T-helper 17 cell (primary cell): ENCODE measurements at places on chromosomes 1 and 21. TPM values are rescaled to one million over a fixed set of nuclear protein-coding genes. Genes with fewer than 3 reads are reported as not detected.

The TMEM54 gene
- not detected for total RNA-seq

- DNase-seq = peak; percentile 61
Observed at GRCh38 chr1:3530926-3531818, 76.7 kb downstream of the ARHGEF16 start.

DNA sequence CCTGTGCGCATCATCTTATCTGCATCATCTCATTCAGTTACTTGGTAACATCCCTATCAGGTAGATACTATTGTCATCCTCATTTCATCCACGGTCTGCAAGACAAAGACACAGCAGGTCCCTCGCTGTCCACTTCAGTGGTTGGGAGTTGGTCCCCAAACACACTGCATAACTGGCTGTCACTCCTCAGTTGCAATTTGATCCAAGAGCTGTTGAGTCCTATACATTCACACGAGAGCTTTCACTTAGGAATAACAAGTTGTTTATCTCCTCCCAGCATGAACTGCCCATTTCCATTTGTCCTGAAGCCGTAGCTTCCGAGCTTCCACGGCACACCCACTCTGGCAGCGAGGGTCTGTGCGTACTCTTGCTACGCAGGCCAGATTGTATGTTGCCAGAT, 472.0 kb downstream of the CAMTA1 start:
- DNase-seq = no peak

The SPRR4 gene
- total RNA-seq = not detected

- no peak for DNase-seq
Observed at GRCh38 chr1:100344774-100345173, 7.5 kb upstream of the CDC14A start.

The OR2M3 gene
- not detected for total RNA-seq

The FCRL2 gene
- total RNA-seq = 3.9 TPM

DNA sequence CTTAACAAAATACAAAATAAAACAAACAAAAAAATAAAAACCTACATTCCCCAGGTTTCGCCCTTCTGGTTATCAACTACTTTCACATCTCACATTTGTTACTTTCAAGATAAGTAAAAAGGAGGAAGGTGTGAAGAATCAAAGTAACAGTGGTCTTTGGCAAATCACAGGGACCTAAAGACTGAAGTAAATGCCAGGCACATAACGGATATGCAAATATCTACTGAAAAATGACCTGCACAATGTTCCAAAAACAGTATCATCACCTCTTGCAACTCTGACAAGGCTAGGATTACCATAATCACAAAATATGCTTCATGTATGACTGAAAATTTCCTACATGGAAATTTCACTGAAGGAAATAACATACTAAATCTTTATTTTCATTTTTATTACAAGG, 29.3 kb downstream of the COP1 start:
- DNase-seq = no peak

DNA sequence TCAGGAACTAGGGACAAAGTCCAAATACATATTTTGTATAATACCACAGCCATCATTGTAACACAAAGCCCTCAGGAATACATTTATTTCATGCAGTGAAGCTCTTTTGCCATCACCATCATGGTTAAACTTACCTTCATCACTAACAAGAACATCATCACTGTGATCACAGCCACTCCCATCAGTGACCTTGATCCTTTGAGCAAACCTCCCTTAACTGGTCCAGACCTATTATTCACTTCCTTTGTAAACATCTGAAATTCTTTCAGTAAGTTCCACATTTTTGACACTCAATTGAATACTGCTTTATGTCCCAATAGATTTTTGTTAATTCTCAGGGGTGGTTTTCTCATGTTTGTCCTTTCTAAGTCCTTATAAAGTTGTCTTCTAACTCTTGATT, 16.2 kb upstream of the KPRP start:
- no peak for DNase-seq

The ITLN2 gene
- not detected for total RNA-seq

- no peak for DNase-seq
Observed at GRCh38 chr1:200366577-200367253, 43.1 kb downstream of the ZNF281 start.

GRCh38 chr1:160093624-160094290, 4.7 kb downstream of the IGSF8 start:
- DNase-seq = no peak

GRCh38 chr1:84156210-84156621, 12.1 kb downstream of the PRKACB start:
- DNase-seq = no peak

DNA sequence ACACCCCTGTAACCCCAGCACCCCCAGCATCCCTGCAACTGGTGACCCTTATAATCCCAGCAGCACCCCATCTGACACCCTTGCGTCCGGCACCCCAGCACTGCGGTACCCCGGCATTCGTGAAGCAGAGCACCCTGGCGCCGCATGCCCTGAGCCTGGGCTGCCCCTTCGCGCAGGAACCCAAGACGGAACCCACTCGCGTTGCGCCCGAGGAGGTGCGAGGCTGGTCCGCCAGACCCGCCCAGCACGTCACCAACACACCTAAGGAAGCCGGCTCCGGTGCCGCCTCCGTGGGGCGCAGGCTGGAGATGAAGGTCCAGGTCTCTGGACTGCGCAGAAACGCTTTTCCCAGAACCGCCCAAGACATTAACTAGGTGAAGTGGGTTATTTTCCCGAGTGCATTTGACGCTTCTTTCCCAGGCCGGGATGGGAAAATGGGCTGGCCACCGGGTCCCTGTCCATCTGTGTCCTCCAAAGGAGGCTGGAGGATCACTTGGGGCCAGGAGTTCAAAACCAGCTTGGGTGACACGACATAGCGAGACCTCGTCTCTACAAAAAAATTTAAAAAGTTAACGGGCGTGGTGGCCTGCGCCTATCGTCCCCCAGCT, 15.9 kb upstream of the RNF187 start:
- DNase-seq = no peak

DNA sequence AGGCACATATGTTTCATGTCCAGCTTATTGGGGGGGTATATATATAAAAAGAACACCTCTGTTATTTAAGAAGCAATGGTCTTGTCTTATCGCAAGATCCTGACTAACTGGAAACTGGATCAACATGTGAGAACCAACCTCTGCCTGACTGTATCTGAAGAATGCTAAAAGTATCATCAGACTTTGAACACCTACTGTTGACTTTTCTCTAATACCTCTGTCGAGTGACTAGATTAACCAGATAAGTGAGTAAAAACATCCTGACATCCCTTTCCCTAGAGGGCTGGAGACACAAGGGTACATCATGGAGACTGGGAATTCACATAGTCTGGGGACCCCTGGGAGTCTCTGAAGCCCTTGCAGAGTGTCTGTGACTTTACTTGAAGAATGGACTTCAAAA, 26.3 kb upstream of the PIGC start:
- DNase-seq = no peak

The OPTC gene
- total RNA-seq = not detected

- no peak for DNase-seq
Observed at GRCh38 chr1:237411621-237412020, 369.6 kb downstream of the RYR2 start.

The KCNJ6 gene
- not detected for total RNA-seq

- no peak for DNase-seq
Observed at GRCh38 chr21:42499444-42500112, 3.6 kb upstream of the RSPH1 start.
